Stimulated activated CD4-positive, alpha-beta T cell treated with anti-CD3 and anti-CD28 coated beads, Interleukin-15, amount 100 ng/mL, for 1 hour (primary cell): ENCODE measurements at places on chromosomes 12 and 14.

DNA sequence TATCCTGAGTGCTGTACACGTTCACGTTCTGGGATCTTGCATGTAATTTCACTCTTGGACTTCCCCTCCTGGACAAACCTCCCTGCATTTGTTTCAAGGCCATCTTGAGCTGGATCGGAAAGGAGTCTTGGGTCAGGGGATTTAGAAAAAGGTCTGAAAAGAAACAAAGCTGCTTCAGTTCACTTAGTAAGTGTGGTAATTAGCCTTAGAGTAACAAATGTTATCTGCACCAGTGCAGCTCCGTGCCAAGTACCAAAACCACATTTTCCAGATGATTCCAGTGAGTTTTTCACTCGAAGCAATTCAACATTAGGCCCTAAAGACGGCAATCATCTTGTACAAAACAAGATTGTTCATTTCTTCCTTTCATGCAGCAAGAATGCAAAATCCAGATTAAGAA lies 39.4 kb upstream of the ATXN2 start:
- DNase-seq: no peak

DNA sequence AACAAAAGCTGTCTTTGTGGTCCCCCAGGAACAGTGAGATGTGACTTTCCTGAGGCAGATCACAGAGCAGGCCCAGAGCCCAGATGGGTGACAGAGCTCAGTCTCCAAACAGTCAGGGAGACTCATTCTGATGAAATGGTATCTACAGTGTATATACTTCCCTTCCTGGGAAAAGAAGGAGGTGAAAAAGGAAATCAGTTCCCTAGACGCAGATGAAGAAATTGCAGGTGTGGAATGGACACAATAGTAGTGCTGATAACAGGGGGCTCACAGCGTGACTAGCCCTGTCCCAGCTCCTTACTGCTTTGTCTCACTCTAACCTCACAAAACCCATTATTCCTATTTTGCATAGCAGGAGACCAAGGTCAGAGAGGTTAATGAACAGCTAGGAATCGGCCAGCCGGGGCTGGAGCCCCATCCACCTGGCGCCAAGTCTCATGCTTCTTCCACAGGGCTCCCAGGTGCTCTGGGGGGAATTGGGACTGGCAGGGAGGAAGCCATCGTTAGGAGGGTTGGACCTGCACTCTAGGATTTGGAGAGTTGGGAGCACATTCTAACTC lies 11.9 kb downstream of the KCNH3 start:
- DNase-seq: no peak

DNA sequence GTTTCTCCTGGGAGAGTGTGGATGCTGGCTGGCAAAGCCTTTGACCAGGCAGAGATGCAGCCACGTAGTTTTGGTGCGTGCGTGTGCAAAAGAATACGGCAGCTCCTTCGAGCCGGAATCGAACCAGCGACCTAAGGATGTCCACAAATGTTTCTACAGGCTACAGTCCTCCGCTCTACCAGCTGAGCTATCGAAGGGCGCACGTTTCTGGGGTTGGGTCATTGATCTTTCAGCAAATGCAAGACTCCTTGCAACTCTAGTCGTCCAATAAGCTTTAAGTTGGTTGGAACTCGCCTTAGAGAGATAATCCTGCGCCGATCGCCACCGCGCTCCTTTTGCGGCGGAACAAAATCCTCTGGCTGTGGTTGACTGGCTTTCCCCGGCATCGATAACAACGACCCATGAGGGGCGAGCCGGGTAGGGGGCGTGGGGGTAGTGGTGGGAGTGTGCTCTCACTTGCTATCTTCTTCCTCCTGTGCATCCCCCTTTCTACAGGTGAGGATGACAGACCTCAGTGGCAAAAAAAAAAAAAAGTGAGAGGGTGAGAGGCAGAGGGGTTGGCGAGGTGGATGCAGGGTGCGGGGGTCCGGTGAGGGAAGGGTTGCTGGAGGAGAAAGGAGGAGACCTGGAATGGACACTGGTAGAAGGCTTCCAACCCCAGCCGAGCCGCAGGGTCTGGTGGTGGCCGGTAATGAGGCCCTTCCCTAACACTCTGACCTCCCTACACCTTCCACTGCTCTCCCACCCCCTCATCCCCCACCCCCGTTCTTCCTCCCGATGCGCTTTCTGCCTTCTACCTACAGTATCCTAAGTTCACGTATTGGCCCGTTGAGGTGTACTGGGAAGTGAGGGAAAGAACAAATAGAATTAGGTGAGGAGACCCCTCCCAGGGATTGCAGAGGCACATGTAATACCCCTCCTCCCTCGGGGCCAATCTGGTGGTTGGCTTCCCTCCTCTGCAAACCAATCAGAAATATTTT lies 11.8 kb upstream of the OR6S1 start:
- DNase-seq: no peak

DNA sequence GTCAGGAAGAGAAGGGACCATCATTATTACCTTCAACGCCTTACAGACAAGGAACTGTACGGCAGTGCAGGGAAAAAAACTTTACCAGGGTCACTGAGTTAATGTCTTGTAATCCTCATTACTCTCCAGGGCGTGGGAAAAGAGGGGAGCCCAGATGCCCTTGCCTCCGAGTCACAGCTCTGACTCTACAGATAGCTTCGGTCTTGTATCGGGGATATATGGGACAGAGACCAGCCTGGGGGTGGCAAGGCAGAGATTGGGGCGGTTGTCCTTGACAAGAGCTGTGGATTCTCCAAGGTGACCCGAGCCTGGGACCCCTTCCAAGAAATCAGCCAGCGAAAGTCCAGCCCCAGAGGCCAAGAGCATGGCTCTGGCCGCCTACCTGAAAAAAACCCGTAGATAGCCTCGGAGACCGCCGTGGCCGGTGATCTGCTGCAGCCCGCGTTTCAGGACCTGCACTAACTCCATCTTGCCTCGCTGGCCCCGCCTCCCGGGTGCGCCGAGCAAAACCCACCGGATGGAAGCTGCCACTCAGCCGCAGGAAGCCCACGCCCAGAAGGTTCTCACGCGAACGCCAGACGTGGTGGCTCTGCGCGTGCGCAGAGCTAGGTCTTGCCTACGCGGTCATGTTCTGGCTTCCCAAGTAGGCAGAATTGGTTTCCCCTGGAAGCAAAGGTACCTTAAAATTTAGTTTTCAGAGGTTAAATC lies at the start of gene NDUFA12:
TSS of gene NDUFA12 (minus strand) at position 485 of the 708 bp plus-strand sequence. CDS start at position 468, 17 bp downstream.
- peak; percentile 90 for DNase-seq

GRCh38 chr14:95875831-95876760 lies 536 bp upstream of the TUNAR start:
- no peak for DNase-seq

GRCh38 chr12:38875586-38876228 lies 29.7 kb downstream of the CPNE8 start:
- DNase-seq: no peak

DNA sequence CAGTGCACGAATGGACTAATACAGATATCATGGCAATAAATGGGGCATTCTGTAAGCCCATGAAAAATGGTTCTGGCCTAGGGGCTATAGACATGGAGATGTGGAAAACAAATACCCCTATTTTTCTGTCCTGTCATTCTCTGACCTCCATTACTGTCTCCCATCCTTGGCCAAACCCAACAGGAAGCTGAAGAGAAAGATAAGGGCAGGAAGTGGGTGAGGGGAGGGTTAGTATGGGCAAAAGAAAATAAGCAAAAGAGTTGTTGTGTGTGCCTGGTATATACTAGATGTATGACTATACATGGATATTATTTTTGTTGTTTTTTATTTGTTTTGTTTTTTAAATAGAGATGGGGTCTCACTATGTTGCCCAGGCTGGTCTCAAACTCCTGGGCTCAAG lies 339.3 kb downstream of the PCNX1 start:
- no peak for DNase-seq

GRCh38 chr14:59276235-59276634 lies 87.8 kb downstream of the DAAM1 start:
- no peak for DNase-seq

- no peak for DNase-seq
Measured at GRCh38 chr14:32121948-32122347, 44.8 kb downstream of the ARHGAP5 start.

DNA sequence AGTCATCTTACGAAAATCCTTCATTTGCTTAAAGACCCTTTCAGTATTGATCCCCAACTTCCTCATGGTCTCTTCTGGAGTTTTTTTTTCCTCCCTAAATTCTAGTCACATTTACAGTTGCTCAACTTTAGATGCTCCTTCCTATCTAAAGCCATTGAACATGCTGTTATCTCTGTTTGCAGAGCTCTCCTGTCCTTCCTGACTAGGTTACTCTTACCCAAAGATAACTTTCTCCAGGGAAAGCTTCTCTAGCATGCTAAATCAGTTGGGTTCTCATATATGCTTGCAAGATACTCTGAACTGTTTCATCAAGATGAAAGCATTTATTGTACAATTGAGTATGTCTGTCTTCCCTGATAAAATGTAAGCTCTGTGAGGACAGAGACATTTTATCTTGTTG lies 1.8 kb upstream of the RAB21 start:
- no peak for DNase-seq

DNA sequence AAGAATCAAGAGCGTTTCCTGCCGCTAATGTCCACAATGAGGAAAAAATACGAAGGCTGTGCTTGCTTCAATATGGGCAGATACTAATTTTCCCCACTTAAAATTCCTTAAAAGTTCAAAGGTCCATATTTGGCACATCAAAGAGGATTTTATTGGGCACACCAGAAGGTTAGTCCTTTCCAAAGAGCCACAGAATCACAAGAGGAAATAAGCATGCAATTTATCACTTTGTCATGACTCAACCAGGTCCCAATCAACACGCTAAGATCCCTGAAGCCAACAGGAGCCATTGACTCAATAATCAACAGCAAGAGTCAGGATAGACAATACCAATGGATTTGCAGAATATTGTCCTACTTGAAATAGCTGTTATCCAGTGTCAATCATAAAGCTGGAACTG lies 80.6 kb downstream of the MAP1LC3B2 start:
- DNase-seq: no peak
